Activated CD4-positive, alpha-beta T cell treated with anti-CD3 and anti-CD28 coated beads, Interleukin-2, amount 50 U/mL, for 4 hours (primary cell): ENCODE measurements at places on chromosomes 11 and 22.
A peak's percentile ranks its signal among the peaks of the same experiment; 100 is the strongest.

DNA sequence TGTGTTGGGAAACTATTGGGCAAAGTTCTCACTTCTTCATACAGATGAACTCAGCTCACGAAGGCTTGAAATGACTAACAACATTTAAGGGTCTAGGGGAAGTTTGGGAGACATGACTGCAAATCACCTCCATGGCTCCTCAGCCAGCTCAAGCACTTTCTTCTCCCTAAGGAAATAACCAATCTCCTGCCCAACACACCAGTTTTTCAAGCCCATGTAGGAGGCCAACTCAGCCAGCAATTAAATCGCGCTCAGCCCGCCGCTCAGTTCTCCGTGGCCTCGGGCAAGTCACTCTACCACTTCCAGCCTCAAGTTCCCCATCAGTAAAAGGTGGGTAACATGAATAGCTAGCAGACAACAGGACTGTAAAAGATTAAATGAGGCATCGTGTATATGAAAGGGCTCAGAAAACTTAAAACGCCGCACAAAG is 796 bp downstream of the POLDIP3 start:
- DNase-seq, result no peak

- no peak for DNase-seq
Observed at GRCh38 chr11:36155124-36155561, 134.1 kb downstream of the COMMD9 start.

DNA sequence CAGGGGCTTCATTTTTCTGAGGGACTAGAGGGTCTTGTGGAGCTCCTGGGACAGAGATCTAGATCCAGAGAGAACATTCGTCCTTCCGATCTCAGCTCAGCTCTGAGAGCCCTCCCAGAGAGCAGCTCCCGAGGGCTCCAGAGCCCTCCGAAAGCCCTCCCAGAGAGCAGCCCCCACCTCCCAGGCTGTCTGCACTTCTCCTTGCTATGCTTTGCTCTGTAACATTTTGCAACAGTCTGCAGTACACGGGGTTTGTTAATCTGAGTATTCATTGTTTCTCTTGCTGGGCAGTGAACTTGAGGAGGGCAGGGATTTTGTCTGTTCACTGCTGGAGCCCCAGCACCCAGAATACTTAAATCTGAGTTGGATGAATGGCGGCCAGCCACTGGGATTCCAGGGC is 2.6 kb downstream of the GGA1 start:
- DNase-seq, result no peak

- DNase-seq, result no peak
Observed at GRCh38 chr11:121226415-121227263, 65.9 kb upstream of the SC5D start.

DNA sequence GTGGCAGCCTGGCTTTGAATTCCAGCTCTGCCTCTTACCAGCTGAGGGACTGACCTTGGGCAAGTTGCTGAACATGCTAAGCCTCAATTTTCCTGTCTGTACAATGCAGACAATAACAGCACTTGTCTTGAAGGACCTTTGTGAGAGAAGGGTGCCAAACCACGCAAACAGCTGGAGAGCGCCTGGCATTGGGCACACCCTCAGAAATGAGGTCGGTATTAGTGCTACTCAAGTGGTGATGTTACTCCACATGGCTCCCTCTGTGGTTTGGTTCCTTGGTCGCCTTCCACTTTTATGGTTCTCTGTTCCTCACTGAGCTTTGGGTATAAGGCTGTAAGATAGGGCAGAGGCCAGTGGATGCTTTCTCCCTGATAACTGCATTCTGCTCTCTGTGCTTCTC is 8.2 kb downstream of the UBASH3B start:
- DNase-seq, result no peak

DNA sequence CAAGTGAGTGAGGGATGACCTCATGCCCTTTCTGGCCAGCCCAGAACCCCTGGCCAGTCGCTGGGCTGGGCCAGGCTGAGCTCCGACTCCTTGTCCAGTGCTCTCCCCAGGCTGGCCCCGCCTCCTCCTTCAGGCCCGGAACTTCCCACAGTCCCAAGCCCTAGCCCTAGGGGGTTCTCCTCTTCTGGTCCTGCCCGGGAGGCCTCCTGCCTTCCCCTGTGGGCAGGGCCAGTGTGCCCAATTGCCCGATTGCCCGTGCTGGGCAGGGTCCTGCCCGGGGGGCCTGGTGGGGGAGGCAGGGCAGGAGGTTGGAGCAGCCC is 4.2 kb downstream of the TCIRG1 start:
- DNase-seq, result no peak

DNA sequence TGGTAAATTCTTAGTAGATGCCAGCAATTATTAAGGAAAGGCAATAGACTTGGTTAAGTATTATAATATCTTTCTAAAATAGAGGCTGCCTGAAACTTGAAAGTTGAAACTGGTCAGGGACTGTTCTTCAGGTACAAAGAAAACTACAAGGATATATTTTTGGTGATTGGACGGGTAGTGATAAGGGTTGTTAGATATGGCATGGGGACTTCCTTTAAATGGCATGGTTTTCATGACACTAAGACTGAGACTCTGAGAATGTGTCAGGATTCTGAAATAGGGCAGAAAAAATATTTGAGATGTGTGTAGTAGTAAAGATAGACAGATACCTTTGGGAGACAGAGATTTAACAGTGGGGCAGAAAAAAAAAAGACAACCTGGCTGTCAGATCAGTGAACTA is 108.4 kb upstream of the SLC5A12 start:
- no peak for DNase-seq

GRCh38 chr11:2666828-2667570 is 32.8 kb downstream of the KCNQ1OT1 start:
- DNase-seq, result no peak

DNA sequence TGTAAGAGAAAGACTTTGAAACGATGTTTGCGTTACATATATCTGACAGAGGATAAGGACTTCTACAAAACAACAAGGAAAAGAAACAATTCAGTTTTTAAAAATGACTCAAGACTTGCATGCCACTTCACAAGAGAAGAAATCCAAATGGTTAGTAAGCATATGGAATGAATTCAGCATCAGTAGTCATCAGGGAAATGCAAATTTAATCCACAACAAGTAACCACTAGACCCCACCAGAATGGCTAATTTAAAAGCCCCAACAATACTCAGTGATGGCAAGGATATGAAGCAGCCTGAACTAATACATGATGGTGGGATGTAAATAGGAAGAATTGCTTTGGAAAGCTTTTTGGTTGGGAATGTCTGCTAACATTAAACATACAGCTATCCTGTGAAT is 142.6 kb downstream of the ATXN10 start:
- no peak for DNase-seq

GRCh38 chr11:118435290-118435892 is 901 bp upstream of the KMT2A start:
- DNase-seq, result peak; percentile 37

DNA sequence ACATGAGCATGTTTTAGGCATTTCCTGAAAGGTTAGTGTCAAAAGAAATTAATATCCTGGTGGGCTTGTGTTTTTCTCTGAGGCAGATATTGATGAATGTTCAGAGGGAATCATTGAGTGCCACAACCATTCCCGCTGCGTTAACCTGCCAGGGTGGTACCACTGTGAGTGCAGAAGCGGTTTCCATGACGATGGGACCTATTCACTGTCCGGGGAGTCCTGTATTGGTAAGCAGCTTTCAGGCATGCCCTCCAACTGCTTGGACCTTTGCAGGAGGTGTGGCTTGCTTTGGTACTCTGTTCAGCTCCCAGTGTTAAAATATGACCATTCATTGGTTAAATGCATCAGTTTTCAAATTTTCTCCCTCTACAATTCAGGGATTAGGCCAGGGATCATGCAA is 658.6 kb upstream of the ANO5 start:
- no peak for DNase-seq

GRCh38 chr11:19240420-19241259 is at the start of gene E2F8:
Gene E2F8 (minus strand): TSS chr11:19240945. CDS start chr11:19240121, 824 bp downstream.
- DNase-seq, result peak; percentile 70

- DNase-seq, result no peak
Observed at GRCh38 chr22:50526834-50527801, 1.7 kb upstream of the SCO2 start.

- peak; percentile 38 for DNase-seq
Observed at GRCh38 chr11:117809236-117810055, 12.4 kb upstream of the DSCAML1 start.

DNA sequence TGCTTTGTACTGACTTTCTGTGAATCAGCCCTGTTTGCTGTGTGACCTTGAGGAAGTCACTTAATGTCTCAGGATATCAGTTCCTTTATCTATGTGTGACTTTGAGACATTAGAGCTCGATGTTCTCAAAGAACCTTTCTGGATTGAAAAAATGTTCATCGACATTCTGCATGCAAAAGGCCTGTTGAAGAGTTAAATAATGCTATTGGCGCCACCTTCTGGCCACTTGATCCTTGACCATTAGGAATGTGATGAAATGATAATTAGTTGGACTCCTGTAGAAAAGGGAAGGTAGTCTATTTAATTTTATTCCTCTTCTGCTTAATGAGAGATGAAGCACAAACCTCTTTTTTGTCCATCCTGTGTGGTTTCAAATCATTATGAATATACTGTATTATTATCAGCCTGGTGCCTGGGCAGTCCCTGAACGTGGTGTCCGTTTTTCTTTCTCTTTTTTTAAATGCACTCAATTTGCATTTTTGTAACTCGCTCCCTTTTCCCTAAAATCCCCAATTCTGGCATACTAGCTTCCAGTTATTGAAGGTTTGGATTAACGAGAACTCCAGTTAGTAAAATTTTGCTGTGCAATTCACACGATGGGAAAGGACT is 20.7 kb downstream of the ELF5 start:
- peak; percentile 17 for DNase-seq

GRCh38 chr22:29621761-29622526 is 18.5 kb downstream of the NF2 start:
- DNase-seq, result no peak

GRCh38 chr11:30451626-30452025 is 128.7 kb downstream of the ARL14EP start:
- DNase-seq, result no peak

DNA sequence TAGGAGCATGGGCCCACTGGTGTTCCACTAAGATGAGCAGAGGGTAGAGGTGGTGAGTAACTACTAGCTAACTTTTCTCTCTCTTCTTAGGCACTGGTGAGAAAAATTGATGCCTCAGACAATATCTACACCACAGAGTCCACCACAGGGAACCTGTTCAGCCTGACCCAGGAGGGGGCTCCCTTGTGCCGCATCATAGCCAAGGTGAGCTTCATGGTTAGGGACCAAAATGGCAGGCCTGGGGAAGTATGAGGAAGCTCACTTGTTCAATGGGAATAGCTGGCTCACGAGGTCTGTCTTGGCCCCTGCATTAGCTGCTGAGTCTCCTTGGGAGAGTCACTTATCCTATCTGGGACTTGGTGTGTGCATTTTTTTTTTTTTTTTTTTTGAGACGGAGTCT is 75.9 kb downstream of the INSC start:
- DNase-seq, result no peak

GRCh38 chr11:118415739-118416068 is 14.3 kb downstream of the ATP5MG start:
- DNase-seq, result no peak

GRCh38 chr22:40212121-40212520 is 34.4 kb downstream of the TNRC6B start:
- DNase-seq, result no peak

- no peak for DNase-seq
Observed at GRCh38 chr11:83727251-83727650, 441.1 kb upstream of the CCDC90B start.

DNA sequence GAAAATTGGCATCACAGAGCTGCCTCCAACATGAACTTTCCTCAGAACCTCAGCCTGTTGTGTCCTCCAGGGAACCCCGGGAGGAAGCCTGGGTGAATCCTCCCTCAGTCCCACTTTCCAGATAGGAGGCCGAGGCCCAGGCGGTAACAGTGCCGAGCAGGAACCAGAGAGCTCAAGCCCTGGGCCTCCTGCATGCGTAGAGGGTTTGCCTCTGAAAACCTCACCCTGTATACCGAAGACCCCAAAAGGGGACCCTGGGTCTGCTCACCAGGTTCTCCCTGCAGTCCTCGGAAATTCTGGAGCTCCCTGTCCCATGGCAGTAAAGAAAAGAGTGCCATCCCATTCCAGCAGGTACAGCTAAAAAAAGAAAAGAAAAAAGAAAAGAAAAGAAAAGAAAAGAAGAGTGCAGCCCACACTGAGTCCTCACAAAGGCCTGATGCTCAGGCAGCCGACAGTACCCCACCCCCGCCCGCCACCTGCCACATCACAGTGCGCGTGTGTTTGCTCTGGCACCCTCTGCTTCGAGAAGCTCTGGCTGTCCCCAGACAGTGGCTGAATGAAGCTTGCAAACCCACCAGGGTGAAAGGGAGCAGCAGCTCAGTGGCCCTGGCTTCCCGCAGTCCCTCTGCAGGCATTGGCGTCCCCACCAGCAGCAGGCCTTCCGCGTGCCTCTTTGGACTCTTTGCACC is 28.4 kb upstream of the FADD start:
- DNase-seq, result no peak

DNA sequence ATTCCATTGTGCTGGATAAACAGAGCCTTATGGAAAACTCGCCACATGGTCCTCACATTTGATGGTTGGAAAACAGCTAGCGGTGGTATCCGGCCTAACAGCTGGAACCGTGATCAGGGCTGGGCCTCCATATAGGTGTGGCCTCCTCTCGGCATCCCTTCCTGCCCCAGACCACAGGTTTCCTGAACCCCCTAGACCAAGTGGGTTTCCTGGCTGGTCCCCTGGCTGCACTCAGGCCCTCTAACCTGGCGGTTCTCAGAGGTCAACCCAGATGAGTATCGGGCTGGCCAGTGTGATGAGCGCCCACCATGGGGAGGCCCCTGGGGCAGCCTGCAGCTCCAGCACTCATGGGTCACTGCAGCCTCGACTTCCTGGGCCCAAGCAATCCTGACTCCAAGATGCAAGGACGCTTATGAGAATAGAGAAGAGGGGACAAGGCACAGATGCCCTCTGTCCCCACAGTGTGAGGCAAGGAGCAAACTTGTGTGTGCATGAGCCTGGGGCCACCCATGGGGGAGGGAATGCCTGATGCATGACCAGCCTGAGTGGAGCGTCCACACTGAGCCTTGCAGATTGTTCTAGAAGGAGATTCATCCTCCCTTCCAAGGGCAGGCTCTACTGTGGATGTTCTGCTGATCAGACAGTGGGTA is 53.4 kb upstream of the WNT7B start:
- DNase-seq, result no peak
